ENCODE measurements at places on chromosomes 2 and 18. TPM values are rescaled to one million over a fixed set of nuclear protein-coding genes. Genes with fewer than 3 reads are reported as not detected.

Gene MBP
- 9.5 TPM for polyA plus RNA-seq

Gene PLCD4
- polyA plus RNA-seq, result 3.9 TPM

Gene FBXO48
- 0.66 TPM for polyA plus RNA-seq

Gene SERPINB3
- polyA plus RNA-seq, result 0.58 TPM

Gene ZNF24
- polyA plus RNA-seq, result 7.4 TPM

Gene ELOA2
- polyA plus RNA-seq, result not detected

Gene REG3A
- polyA plus RNA-seq, result not detected

Gene IGFBP2
- 55.5 TPM for polyA plus RNA-seq

Gene AFF3
- polyA plus RNA-seq, result not detected

Gene MOGAT1
- not detected for polyA plus RNA-seq

Gene CACNB4
- 0.03 TPM for polyA plus RNA-seq

Gene KCNJ13
- polyA plus RNA-seq, result not detected

Gene AQP12A
- not detected for polyA plus RNA-seq

Gene TLX2
- 0.04 TPM for polyA plus RNA-seq

Gene KIF5C
- 0.02 TPM for polyA plus RNA-seq

Gene SLC35F5
- polyA plus RNA-seq, result 19.1 TPM

Gene TACR1
- polyA plus RNA-seq, result not detected

Gene ACAA2
- polyA plus RNA-seq, result 15.3 TPM

Gene OR6B2
- not detected for polyA plus RNA-seq

Gene UGT1A8
- polyA plus RNA-seq, result not detected

Gene LCT
- not detected for polyA plus RNA-seq

Gene COL4A3
- polyA plus RNA-seq, result 0.12 TPM

Gene CPS1
- polyA plus RNA-seq, result 5.8 TPM

Gene DSG4
- polyA plus RNA-seq, result not detected

Gene QPCT
- 6.4 TPM for polyA plus RNA-seq

Gene C2orf66
- polyA plus RNA-seq, result 0.06 TPM

Gene IL1RL2
- 1.0 TPM for polyA plus RNA-seq

Gene C2orf15
- polyA plus RNA-seq, result 0.50 TPM

Gene MOB4
- 29.1 TPM for polyA plus RNA-seq

Gene DYNAP
- not detected for polyA plus RNA-seq

Gene ERICH2
- 2.9 TPM for polyA plus RNA-seq

Gene LIMS2
- polyA plus RNA-seq, result 0.30 TPM

Gene EFR3B
- polyA plus RNA-seq, result 0.07 TPM

Gene CABYR
- 6.8 TPM for polyA plus RNA-seq

Gene IL36A
- polyA plus RNA-seq, result not detected

Gene NT5DC4
- polyA plus RNA-seq, result not detected

Gene HOXD1
- 0.04 TPM for polyA plus RNA-seq

Gene SLC9A2
- polyA plus RNA-seq, result 0.02 TPM

Gene COLEC11
- not detected for polyA plus RNA-seq

Gene CYP27C1
- polyA plus RNA-seq, result 5.1 TPM

Gene LYPD6B
- 5.8 TPM for polyA plus RNA-seq

Gene ATRAID
- 156 TPM for polyA plus RNA-seq

Data from foreskin keratinocyte (primary cell).